ENCODE measurements at places on chromosomes 3 and 15. TPM values are rescaled to one million over a fixed set of nuclear protein-coding genes. Genes with fewer than 3 reads are reported as not detected.
A peak's percentile ranks its signal among the peaks of the same experiment; 100 is the strongest.

DNA sequence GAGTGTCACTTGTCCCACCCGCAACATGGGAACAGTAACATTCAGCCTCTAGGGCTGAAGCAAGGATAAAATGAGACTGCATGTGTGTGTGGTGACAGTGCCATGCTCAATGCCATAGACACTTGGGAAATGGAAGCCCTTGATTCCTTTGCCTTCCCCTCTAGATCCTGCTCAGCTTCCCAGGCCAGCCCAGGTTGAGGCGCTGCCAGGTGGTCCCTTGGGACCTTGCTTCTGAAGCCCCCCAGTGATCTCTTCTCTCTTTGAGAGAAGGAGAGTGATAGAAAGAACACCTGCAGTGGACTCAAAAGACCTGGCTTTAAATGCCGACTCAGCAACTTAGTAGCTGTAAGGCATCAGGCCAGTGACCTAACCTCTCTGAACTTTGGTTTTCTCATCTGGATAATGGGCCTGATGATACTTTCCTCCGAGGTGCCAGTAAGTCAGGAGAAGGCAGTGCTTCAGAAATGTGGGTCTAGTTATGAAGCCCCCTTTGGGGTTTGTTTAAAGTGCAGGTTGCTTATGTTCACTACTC, 144.5 kb downstream of the RPLP1 start:
- H3K4me3 ChIP-seq, result no peak overlapping the region
- no peak for DNase-seq
- H3K4me1 ChIP-seq, result peaks cover 7% of the 10 kb centered on the region

GRCh38 chr3:149460117-149460516, 14.4 kb upstream of the TM4SF4 start:
- H3K4me3 ChIP-seq, result no peak overlapping the region
- no peak overlapping the region for H3K27ac ChIP-seq
- H3K4me1 ChIP-seq, result no peaks in the 10 kb centered on the region
- DNase-seq, result no peak
- peaks cover 1% of the 10 kb centered on the region for H3K27me3 ChIP-seq

GRCh38 chr3:115340586-115340985, 193.5 kb upstream of the ZBTB20 start:
- no peak overlapping the region for H3K27ac ChIP-seq
- H3K27me3 ChIP-seq, result no peaks in the 10 kb centered on the region
- H3K4me3 ChIP-seq, result no peak overlapping the region
- DNase-seq, result no peak
- no peaks in the 10 kb centered on the region for H3K4me1 ChIP-seq

GRCh38 chr3:10002951-10003350, 16.3 kb upstream of the EMC3 start:
- no peak overlapping the region for H3K4me3 ChIP-seq
- no peak for DNase-seq
- H3K36me3 ChIP-seq, result peaks cover 5% of the 10 kb centered on the region
- no peak overlapping the region for H3K27ac ChIP-seq
- no peaks in the 10 kb centered on the region for H3K27me3 ChIP-seq

Gene GOLGA8F
- polyA plus RNA-seq, result not detected

Gene GOLGA8T
- not detected for polyA plus RNA-seq

DNA sequence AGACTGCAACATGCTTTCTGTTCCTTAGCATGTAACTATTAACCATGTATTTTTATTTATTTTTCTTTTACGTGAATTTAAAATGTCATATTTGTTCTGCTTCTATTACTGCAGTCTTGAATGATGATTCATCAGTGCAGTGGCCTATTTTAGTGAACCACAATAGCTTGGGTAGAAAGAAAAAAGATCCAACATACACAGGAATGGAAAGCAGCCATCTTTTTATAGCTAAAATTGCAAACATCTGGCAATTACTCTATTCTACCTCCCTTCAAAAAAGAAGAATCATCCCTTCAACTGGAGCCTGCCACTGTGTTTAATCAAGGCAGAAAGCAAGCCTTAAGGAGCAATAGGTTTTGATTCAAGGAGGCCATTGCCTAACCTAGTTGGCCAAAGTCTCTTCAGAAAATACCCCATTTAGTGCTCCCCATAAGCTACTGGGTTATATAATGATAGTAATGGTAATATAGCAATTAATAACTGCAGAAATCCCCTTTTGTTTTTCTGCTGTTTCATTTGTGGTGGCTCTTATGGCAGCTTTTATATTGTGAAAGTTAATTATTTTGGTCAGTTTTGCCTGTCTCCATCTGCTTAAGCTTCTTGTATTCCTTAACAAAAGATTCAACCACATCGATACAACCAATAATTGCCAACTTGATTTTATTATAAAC, 267.3 kb downstream of the LPP start:
- peaks cover 78% of the 10 kb centered on the region for H3K4me1 ChIP-seq
- H3K27ac ChIP-seq, result no peak overlapping the region
- no peak for DNase-seq
- no peaks in the 10 kb centered on the region for H3K27me3 ChIP-seq

DNA sequence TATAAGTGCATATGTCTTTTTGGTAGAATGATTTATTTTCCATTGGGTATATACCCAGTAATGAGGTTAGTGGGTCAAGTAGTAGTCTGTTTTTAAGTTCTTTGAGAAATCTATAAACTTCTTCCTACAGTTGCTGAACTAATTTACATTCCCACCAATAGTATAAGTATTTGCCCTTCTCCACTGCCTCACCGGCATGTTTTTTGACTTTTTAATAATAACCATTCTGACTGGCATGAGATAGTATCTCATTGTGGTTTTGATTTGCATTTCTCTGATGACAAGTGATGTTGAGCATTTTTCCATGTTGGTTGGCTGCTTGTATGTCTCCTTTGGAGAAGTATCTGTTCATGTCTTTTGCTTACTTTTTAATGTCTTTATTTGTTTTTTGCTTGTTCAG, 94.1 kb upstream of the TP63 start:
- DNase-seq, result no peak
- H3K4me3 ChIP-seq, result no peak overlapping the region
- no peaks in the 10 kb centered on the region for H3K36me3 ChIP-seq
- H3K27ac ChIP-seq, result no peak overlapping the region

Gene HTR3E
- not detected for polyA plus RNA-seq

DNA sequence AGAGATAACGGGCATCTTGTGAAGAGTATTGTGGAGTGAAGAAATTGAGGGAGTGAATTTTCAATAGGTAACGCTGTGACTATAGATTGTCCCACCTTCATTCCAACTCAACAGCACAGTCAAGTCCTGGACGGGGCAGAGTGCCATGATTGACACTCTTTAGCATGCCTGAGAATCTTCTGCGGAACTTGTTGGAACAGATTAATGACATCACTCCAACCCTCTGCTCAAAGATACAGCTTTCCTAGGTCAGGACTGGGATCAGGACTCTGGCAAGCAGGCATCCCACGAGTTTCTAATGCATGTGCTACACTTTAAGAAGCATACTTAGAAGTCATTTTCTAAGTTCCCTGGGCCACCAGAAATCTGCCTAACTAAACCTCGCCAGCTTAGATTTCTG, 267.6 kb upstream of the CFAP20DC start:
- no peaks in the 10 kb centered on the region for H3K4me1 ChIP-seq
- no peaks in the 10 kb centered on the region for H3K27me3 ChIP-seq
- no peaks in the 10 kb centered on the region for H3K36me3 ChIP-seq
- H3K4me3 ChIP-seq, result no peak overlapping the region
- no peak for DNase-seq

GRCh38 chr3:49671291-49672288, 2.6 kb upstream of the APEH start:
- peak overlapping the region; percentile 93 for H3K4me3 ChIP-seq
- no peaks in the 10 kb centered on the region for H3K27me3 ChIP-seq
- H3K36me3 ChIP-seq, result no peaks in the 10 kb centered on the region
- DNase-seq, result peak; percentile 60

DNA sequence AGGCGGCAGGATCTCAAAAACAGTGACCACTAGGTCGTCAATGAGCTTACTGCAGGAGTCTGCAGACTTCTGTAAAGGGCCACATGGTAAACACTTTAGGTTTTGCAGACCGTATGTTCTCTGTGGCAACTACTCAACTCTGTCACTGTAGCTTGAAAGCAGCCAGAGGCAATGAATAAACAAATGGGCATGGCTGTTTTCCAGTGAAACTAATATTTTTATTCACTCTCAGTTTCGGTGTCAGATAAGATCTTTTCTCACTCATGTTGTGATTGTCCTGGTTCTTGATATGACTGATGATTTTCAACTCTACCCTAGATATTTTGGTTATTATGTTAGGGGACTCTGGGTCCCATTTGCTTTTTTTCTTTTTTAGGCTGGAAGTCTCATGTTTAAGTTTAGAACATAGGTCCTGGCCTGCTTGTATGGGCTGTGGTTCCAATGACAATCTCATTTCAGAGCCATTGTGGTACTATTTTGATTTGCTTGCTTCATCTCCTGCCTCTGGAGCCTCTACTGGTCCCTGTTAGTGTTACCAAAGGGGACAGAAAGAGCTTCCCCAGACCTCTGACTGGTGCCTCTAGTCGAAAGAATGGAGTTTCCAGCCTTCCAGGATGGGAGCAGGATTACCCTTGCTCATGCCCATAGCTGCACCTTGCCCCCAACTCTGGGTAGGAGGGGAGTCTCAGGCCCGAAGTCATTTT, 222.0 kb downstream of the STT3B start:
- H3K4me3 ChIP-seq, result no peak overlapping the region
- no peaks in the 10 kb centered on the region for H3K27me3 ChIP-seq
- peaks cover 7% of the 10 kb centered on the region for H3K4me1 ChIP-seq
- no peak overlapping the region for H3K27ac ChIP-seq

- H3K4me3 ChIP-seq, result no peak overlapping the region
- no peaks in the 10 kb centered on the region for H3K27me3 ChIP-seq
- H3K36me3 ChIP-seq, result peaks cover 24% of the 10 kb centered on the region
- no peaks in the 10 kb centered on the region for H3K4me1 ChIP-seq
Observed at GRCh38 chr15:80893777-80894176, 95.8 kb downstream of the MESD start.

Gene FES
- polyA plus RNA-seq, result not detected

DNA sequence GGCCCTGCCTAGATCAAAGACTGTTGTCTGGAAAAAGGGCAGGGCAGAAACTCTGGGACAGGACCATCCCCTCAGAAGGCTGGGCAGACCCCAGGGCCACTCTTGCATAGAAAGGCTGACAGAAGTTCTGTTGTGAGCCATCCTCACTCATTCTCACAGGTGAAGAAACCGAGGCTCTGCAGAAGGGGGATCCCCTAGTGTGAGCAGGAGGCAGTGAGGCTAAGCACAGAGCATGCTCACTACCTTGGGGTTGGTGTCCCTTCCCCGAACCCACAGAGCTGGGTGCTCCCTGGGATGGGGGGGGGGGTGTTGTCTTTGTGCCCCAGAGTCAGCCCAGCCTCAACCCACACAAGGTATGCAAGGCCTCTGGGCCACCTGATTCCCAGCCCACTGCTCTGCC, 50.9 kb upstream of the TMEM115 start:
- no peak overlapping the region for H3K27ac ChIP-seq

Gene MYLK
- polyA plus RNA-seq, result 0.16 TPM

Gene SV2B
- polyA plus RNA-seq, result 0.02 TPM

Gene IL17RB
- polyA plus RNA-seq, result 0.49 TPM

- H3K4me1 ChIP-seq, result peaks cover 88% of the 10 kb centered on the region
- peaks cover 27% of the 10 kb centered on the region for H3K36me3 ChIP-seq
- H3K27me3 ChIP-seq, result no peaks in the 10 kb centered on the region
- no peak for DNase-seq
- peak overlapping the region; percentile 96 for H3K27ac ChIP-seq
- no peak overlapping the region for H3K4me3 ChIP-seq
Observed at GRCh38 chr3:50243543-50243895, 7.5 kb downstream of the GNAI2 start.

DNA sequence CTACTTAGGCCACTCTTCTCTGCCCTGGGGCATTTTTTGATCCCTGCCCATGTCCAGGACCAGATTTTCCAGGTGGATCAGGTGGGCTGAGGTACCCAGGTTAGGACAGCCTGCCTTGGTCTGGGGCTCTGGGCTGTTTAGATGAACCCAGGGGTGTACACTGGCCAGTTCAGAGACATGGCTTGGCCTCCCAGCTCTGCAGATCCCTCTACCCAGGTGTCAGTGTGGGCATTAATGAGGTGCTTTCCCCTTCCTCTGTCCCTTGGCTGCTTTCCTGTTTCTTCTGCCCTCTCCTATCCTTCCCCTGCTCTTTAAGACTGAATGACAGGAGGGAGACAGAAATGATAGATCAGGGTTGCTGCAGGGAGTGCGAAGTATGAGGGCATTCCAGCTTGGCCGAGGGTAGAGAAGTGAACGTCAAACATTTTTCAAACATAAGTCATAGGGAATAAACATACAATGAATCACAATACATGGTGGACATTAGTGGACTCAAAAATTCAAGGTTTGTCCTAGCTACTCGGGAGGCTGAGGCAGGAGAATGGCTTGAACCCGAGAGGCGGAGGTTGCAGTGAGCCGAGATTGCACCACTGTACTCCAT, 30.5 kb downstream of the RTP1 start:
- H3K27me3 ChIP-seq, result peaks cover 11% of the 10 kb centered on the region
- no peaks in the 10 kb centered on the region for H3K36me3 ChIP-seq
- H3K4me1 ChIP-seq, result peaks cover 1% of the 10 kb centered on the region
- H3K27ac ChIP-seq, result no peak overlapping the region
- DNase-seq, result no peak

Gene FHIT
- 32.3 TPM for polyA plus RNA-seq

GRCh38 chr3:183128709-183129108, 29.4 kb upstream of the MCCC1 start:
- H3K4me3 ChIP-seq, result no peak overlapping the region
- H3K27ac ChIP-seq, result no peak overlapping the region
- H3K36me3 ChIP-seq, result peaks cover 11% of the 10 kb centered on the region
- H3K4me1 ChIP-seq, result no peaks in the 10 kb centered on the region

GRCh38 chr3:100954199-100954935, 38.9 kb downstream of the ABI3BP start:
- H3K27me3 ChIP-seq, result peaks cover 13% of the 10 kb centered on the region
- no peak overlapping the region for H3K27ac ChIP-seq
- no peak for DNase-seq

DNA sequence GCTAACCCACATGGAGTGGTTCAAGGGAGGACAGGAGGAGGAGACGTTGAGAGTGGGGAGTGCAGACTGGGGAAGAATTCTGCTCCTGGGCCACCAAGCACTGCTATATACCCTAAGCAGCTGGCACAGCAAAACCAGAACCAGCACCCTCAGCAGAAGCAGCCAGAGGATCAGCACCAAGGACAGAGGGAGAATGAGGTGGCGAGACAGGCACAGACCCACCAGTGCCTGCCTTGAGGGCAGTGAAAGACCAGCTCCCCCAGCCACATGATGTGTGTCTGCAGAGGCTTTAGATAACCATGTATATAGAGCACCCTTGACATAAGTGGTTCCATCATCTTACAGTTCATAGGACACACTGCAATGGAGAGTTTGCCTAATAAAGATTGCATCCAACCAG, 319.0 kb downstream of the GABRB3 start:
- no peak overlapping the region for H3K27ac ChIP-seq
- H3K4me3 ChIP-seq, result no peak overlapping the region
- no peak for DNase-seq

- peaks cover 10% of the 10 kb centered on the region for H3K4me1 ChIP-seq
- no peak overlapping the region for H3K27ac ChIP-seq
- H3K36me3 ChIP-seq, result peaks cover 20% of the 10 kb centered on the region
- no peak for DNase-seq
Observed at GRCh38 chr3:171206283-171206682, 179.8 kb upstream of the SLC2A2 start.

Gene EFHB
- 0.14 TPM for polyA plus RNA-seq

Gene ABHD2
- polyA plus RNA-seq, result 17.1 TPM

Data from naive thymus-derived CD8-positive, alpha-beta T cell (primary cell).